NCI-H1105 treated with DMSO at 0.1 percent for 48 hours (cell line): ENCODE measurements at places on chromosomes 2 and 18.

DNA sequence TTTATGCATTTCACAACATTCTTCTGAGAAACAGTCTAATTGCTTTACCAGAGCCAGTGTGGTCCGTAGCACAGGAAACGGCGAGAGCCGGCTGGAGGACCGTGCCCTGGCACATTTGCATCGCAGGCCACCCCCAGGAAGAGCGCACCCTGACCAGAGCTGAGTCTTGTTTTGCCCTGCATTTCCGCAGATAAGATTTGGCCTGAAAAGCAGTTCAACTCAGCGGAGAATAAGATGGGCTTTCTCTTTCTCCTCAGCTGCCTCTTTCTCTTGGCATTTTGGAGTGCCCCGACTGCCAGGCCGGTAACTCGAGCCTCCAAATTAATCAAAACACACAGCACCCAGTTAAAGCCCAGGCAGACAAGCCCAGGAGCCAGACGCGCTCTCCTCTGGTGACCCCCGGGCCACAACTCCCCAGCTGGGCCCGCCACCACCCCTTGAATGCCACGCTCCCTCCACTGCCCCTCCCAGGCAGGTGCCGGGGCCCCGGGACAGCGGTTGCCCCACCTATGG lies 464 bp downstream of the COL4A4 start:
- DNase-seq = no peak

DNA sequence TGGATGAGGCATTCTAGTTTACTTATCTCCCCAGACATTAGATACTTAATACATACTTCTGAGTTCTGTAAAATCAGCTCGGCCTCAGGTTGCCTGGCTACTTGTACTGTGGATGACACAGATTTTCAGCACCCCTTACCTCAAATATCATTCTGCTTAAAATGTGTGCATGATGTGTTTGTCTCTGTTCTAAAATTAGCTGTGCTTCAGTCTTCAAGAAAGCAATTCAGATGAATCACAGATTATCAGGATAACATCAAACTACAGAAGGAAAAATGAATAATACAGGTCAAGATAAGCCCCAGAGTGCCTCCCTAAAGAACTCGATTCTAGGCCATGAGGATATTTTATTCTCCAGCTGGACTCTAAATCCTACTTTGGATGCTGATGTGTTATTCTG lies 21.3 kb upstream of the MAPRE2 start:
- DNase-seq = no peak

- no peak for DNase-seq
These were observed 135.4 kb downstream of the PTRHD1 start for GRCh38 chr2:24657818-24658217.

GRCh38 chr2:237725661-237726060 lies 72.9 kb upstream of the RBM44 start:
- DNase-seq = no peak

DNA sequence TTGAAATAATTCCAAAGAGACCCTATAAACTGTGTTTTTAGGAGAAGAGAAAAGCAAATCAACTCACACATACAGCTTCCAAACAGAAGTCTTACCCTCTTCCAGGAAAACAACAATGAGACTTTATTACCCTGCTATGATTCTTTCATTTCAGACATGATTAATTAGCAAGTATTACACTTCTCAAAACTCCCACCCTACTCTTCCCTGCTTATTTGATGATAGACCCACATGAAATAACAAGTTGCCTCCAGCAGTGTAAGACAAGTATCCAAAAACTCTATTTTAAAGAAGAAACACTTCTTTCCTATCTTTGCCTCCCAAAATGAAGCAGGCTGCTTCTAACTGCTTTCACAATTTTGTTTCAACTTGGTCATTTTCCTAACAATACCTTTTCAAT lies 4.1 kb downstream of the FIGN start:
- DNase-seq = no peak

GRCh38 chr2:40220177-40220925 lies 231.5 kb downstream of the SLC8A1 start:
- no peak for DNase-seq

- DNase-seq = no peak
These were observed 7.8 kb upstream of the FZD7 start for GRCh38 chr2:202025816-202026215.

GRCh38 chr2:31318361-31319336 lies 84.7 kb downstream of the EHD3 start:
- DNase-seq = no peak

GRCh38 chr2:152400607-152401214 lies 65.7 kb downstream of the FMNL2 start:
- DNase-seq = no peak

DNA sequence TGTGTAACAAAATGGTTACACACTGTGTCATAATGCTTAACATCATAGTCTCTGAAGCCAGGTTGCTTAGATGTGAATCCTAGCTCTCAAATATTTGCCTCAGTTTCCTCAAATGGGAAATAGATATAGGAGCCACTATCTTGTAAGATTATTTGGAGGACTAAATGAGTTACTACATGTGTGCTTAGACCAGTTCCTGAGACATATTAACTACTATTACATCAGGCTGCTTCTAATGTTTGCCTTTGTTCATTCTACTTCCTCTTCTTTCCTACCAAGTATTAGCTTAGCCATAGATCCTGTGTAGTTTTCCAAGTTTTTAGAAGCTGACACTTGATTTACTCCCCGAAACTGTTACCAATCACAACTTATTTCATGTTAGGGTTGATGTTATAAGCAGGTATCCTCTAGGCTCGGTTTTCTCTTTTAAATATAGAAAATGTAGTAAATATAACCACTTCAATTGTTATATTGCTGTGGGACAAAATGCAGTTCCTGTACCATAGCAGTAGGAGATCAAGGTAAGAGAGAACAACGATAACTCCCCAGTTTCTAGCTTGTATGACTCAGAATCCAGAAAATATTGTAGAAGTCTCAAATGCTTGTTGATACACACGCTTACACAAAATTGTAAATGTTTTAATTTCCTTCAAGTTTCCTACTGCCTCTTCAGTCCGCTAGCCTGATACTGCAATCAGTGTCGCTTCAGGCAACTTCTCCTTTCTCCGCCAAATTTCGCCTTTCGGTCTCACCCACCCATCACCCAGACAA lies 751 bp upstream of the DNAJC10 start:
- DNase-seq = peak; percentile 42
